A549 treated with CpdA at 1 μM for 4 hours (cell line): ENCODE measurements at places on chromosomes 13 and 19. TPM values are rescaled to one million over a fixed set of nuclear protein-coding genes. Genes with fewer than 3 reads are reported as not detected.

Gene ZNF497
- total RNA-seq: 0.85 to 1.9 TPM (median 1.6 TPM) in 5 replicates

Gene PLVAP
- total RNA-seq: not detected in 5 replicates

Gene LGI4
- total RNA-seq: 0.06 to 0.27 TPM (median 0.13 TPM) in 4 of 5 replicates, not detected in the other

Gene GRIN3B
- total RNA-seq: 1.3 to 3.1 TPM (median 2.6 TPM) in 5 replicates

Gene PALM3
- total RNA-seq: 1.9 to 2.4 TPM (median 1.9 TPM) in 5 replicates

Gene PSG11
- not detected in 5 replicates for total RNA-seq

Gene LGALS14
- not detected in 5 replicates for total RNA-seq

Gene DMKN
- total RNA-seq: 30.7 to 39.2 TPM (median 32.3 TPM) in 5 replicates

Gene UTP14C
- total RNA-seq: 5.9 to 8.5 TPM (median 7.4 TPM) in 5 replicates

Gene SERP2
- not detected in 5 replicates for total RNA-seq

Gene COL5A3
- total RNA-seq: 3.8 to 5.2 TPM (median 4.0 TPM) in 5 replicates

Gene KLK7
- 0.03 TPM in 1 of 5 replicates, not detected in the others for total RNA-seq

Gene LILRB3
- total RNA-seq: 0.05 to 0.11 TPM (median 0.06 TPM) in 3 of 5 replicates, not detected in the others

Gene MYBPC2
- total RNA-seq: 0.03 TPM in 1 of 5 replicates, not detected in the others

Gene KIR2DL3
- not detected in 5 replicates for total RNA-seq

Gene SIGLEC7
- total RNA-seq: not detected in 5 replicates

Gene IGFL1
- 1.3 to 3.6 TPM (median 2.7 TPM) in 5 replicates for total RNA-seq
